HT-29 (cell line): ENCODE measurements at places on chromosomes 16 and 17. TPM values are rescaled to one million over a fixed set of nuclear protein-coding genes. Genes with fewer than 3 reads are reported as not detected.
A peak's percentile ranks its signal among the peaks of the same experiment; 100 is the strongest.

- DNase-seq: no peak
Measured at GRCh38 chr17:74147056-74147835, 56.2 kb upstream of the RPL38 start.

- DNase-seq: no peak
Measured at GRCh38 chr16:68370581-68371275, 59.9 kb downstream of the PRMT7 start.

DNA sequence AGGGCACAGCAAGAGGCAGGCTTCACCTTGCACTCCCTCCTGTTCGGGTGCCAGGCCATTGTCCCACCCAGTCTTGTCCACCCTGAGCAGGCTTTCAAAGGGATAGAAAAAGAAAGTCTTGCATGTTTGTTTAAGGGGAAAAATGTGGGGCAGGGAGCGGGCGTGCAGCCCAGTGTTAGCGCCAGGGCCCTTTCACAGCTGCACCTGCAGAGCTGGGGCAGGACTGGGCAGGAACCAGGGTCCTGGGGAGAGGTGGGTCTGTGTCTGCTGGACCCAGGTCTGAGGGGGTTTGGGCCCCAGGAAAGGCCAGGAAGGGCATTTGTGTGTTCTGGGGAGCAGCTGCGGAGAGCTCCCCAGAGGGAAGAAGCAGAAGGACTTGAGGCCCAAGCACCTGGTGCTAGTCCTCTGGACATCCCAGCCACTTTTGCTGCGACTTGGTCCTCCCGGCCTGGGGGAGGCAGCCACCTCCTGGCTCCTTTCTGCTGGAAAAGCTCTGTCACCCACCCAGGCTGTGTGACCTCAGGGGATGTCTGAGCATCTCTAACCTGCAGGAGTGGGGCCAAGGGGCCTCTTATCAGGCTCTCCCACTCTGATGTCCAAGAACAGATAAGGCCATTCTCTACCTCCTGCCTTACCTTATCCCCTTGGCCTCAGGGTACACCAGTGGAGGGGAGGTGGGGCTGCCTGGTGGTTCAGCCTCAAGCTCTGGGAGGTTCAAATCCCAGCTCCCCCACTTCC, 44.7 kb downstream of the PSME3IP1 start:
- peak; percentile 42 for DNase-seq

DNA sequence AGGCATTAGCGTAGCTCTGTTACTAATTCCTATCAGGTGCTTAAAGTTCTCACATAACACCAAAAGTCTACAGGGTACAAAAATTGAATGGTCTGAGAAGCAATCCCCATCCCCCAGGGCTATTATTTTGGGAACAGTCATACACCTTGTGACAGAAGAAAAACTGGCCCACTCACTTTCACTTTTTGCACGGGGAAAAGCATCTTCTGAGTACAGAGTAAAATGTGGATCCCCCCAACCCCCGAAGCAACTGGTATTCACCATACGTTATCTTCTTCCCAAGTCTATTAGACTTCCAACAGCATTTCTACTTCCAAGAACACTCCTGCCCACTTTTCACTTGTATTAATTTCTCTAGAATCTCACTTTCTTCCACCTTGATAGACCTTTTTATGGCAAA, 11.8 kb downstream of the GGA3 start:
- DNase-seq: no peak

The ARHGAP23 gene
- total RNA-seq: 326 and 391 TPM in 2 replicates

GRCh38 chr16:17076818-17077498, 393.8 kb downstream of the XYLT1 start:
- DNase-seq: no peak

DNA sequence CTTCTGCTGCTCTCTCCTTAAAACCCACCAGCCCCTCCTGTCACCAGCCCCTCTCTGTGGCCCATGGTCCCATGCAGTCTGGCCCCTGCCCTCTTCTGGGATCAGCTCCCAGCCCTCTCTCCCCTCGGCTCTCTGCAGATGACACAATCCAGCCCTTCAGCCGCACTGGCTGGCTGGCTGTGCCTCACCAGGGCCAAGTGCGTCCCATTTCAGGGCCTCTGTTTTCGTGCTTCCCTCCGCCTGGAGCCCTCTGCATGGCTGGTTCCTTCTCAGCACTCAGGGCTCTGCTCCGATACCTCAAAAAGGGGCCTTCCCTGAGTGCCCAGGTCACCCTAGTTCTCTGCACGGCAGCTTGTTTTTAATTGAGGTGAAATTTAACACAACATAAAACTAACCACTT, 124.3 kb downstream of the SOCS1 start:
- no peak for DNase-seq

- peak; percentile 31 for DNase-seq
Measured at GRCh38 chr16:20740007-20740883, 1.4 kb downstream of the THUMPD1 start.

The GPRC5C gene
- 145 and 149 TPM in 2 replicates for total RNA-seq

The ABCA10 gene
- 0.25 and 0.29 TPM in 2 replicates for total RNA-seq

The GAS2L2 gene
- total RNA-seq: 0.52 and 0.56 TPM in 2 replicates

- no peak for DNase-seq
Measured at GRCh38 chr16:67924140-67924906, 7.3 kb downstream of the CTRL start.

The SCGB1C2 gene
- total RNA-seq: not detected in 2 replicates

DNA sequence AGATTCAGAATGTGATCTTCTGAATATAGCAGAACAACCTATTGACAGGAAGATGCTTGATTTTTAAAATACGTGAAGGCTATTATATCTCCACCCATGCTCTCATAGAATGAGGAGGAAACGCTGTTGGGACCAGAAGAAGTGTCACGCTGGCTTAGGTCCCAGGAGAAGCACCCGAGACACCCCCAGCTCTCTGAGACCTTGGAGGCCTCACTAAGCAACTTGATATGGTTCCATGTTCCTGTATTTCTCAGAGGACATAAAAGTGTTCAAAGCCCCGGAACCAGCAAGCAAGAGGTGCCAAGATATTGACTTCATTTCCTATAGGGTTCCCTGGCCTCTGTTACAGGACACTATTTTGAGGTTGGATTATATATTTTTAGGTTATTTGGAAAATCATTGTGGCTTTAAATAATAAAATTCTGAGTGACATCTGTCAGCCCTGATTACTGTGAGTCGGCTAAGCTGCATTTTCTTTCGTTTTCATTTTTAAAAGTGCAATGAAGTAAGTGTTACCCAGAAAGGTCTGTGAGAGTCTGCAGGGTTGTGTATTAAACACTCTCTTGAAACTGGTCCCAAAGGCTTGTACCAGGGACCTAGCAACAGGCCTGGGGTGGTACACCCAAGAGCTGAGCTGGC, 400.0 kb downstream of the SOX9 start:
- DNase-seq: no peak

GRCh38 chr17:19262650-19263631, 25.8 kb downstream of the EPN2 start:
- DNase-seq: no peak

DNA sequence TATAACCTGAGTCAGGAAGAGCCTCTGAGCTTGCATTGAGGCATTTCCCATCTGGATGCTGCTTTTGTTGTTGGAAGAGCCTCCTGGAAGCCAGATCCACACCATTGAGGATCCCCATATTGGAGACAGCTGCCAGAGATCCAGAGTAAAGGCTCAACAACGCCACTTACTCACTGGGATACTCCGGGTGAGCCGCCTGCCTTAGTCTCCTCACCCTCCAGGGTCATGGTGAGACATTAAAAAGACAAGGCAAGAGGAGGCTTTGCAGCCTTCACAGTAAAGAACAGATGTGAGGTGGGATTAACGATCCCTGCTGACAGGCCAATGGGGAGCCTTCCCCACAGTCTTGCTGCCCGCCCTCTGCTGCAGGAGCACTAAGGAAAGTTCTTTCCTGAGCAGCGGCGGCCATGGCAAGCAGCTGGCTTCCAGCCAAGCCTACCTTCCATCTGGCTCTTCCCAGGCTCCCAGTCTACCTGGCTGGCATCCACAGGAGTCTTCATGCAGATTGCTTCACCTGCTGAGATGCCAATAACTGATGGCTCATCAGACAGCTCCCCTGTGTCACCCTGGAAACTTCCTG, 198.5 kb downstream of the CYLD start:
- peak; percentile 3 for DNase-seq

The TSC2 gene
- 75.1 and 85.0 TPM in 2 replicates for total RNA-seq

DNA sequence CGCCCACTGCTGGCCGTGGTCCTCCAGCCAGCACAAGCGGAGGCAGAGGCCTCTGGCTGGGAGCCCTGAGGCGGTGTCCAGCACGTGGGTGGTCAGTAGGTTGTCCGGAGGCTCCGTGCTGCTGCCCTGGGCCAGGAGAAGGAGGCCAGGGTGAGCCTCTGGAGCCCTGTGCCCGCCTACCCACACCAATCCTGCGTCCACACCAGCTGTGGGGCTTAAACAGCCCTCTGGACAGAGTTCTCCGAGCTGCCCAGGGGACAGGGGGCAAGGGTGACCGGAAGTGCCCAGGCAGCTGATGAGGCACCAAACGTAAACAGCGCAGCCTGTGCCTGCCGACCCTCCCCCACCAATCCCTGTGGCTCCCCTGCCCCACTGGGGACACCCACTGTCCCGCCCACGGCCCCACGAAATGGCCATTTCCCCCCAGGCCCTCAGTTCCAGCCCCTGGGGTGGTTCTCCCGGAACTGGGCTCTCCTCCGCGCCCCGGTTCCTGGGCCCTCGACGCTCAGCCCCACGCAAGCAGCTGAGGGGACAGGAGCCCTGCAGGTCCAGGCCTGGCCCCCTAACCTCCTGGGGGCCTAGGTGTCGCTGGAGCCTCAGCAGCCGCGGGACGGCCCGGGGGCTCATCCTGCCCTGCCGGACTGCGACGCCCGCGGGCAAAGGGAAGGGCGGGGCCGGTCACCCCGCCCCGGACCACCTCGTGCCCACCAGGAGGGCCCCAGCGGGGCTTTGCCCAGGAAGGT, 27.9 kb upstream of the DBNDD1 start:
- peak; percentile 23 for DNase-seq

- DNase-seq: peak; percentile 77
Measured at GRCh38 chr16:85750827-85751697, at the start of gene C16orf74. TSS of gene C16orf74 (minus strand) at chr16:85751096. CDS start at chr16:85735217, 15,879 bp downstream.

- peak; percentile 78 for DNase-seq
Measured at GRCh38 chr17:62188713-62189112, 123.6 kb upstream of the MED13 start.

The TMEM235 gene
- not detected in 2 replicates for total RNA-seq

- no peak for DNase-seq
Measured at GRCh38 chr17:57556977-57557376, 188.1 kb downstream of the CCDC182 start.

GRCh38 chr17:80876950-80877728, 114.5 kb upstream of the CHMP6 start:
- DNase-seq: no peak

The LRRC46 gene
- total RNA-seq: 0.10 TPM in 1 of 2 replicates, not detected in the other

The MT1H gene
- total RNA-seq: not detected in 2 replicates

The CNTNAP1 gene
- 0.08 and 0.23 TPM in 2 replicates for total RNA-seq

GRCh38 chr17:81026266-81027036, 8.5 kb upstream of the BAIAP2 start:
- no peak for DNase-seq

The CDH5 gene
- 0.05 TPM in 1 of 2 replicates, not detected in the other for total RNA-seq

DNA sequence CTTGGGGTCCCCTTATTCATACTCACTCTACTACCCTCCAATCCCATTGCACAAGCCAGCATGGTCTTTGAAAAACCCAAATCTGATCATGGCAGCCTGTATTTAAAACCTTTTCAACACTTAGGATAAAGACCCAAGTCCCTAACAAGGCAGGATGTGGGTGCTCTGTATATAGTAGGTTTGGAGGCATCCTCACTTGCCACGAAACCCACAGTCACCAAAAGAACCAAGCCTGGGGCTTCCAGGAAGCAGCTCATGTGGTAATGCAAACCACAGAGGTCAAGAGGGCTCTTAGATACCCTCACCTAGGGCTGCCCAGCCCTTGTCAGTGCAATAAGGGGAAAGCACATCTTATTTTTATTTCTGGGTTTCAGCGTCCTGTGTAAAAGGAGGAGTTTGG, 218.6 kb upstream of the ASIC2 start:
- no peak for DNase-seq

DNA sequence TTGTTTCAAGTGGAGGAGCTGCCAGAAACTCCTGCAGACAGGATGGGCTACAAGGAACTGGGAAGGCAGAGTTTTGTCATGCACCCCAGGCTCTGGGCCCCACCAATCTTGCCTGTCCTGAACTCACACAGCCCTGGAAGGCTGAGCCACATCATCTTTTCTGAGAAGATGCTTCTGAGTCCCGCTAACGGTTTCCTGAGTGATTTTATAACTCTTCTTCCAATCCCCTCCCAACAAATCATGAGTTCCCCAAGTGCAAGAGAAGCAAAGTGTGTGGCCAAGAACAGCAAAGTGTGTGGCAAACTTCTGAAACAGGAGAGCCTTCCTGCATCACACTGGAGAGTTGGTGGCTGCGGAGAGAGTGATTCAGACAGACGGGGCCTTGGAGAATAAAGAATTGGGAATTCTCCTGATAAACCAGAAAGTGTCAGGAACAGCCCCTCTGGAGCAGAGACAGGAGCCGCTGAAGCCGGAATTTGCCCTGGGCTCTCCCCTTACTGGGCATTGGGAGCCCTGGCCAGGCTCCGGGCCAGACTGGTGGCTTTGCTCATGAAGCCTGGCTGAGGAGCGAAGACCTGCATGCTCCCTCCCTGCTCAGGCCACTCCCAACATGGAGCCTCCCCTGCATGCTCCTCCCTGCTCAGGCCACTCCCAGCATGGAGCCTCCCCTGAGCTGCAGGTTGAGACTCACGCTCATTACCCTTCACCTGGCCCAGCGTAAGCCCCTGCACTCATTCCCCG, 47.2 kb downstream of the PITPNM3 start:
- DNase-seq: no peak

DNA sequence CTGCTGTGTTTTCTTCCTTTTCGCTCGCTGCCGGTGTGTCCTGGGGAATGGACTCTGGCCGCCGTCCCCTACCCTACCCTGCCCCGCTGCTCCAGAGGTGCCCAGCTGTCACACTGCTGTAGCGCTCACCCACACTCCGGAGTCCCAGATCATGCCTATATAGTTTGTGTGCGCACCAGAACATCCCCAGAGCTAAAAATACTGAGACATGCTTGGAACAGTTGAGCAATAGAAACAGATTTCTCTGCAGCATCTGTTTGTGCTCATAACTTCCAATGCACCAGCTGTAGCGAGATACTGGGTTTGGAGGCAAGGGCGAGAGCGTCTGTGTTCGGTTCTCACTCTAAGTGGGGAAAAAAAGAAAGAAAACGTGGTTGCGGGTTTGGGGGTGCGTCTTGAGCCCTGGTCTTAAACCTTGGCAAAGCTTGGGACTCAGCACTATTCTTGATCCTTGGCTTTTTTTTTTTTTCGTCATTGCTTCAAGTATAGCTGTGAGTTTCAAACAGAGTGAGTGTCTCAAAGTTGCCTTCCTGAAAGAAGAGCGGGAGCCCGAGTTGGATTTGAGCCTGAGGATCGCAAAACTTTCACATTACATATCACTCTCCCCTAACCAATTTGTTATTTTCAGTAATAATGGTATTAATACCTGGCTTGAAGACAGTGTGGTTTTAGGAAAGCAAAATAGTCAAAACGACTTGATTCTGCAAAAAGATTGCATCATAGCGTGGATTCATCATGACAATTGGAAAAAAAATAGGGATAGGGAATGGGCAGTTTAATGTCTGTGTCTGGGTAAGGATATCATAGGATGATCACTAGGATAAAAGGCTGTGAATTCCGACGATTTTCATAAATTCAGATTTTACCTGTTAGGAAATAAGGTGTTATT, 621 bp downstream of the KCNJ2 start:
- DNase-seq: no peak
